CD8-positive, alpha-beta memory T cell (primary cell): ENCODE measurements at places on chromosomes 5 and 9.

DNA sequence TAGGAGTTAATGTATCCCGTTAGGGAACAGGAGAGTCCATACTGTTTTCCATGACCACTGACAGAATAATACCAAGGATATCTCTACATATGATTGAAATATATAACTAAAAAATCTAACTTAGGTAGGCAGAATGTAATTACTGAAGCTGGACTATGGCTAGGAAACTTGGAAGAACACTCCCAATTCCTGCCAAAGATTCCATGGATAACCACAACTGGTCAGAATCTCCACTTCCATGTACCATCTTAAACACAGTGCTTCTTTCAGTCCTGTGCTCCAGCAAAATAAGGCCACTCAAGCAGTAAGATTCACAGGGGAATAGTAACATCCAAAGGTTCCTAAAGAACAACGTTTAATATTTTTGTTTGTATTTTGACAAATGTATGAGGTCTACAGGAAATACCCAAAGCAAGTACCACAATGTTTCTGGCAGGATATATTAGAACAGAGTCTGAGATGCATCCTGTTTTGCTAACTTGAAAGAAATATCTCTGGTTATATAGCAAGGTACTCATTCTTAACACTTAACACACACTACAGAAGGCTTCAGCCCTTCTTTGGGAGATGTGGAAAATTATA lies 295.0 kb downstream of the ADAMTS6 start:
- no peak for DNase-seq

DNA sequence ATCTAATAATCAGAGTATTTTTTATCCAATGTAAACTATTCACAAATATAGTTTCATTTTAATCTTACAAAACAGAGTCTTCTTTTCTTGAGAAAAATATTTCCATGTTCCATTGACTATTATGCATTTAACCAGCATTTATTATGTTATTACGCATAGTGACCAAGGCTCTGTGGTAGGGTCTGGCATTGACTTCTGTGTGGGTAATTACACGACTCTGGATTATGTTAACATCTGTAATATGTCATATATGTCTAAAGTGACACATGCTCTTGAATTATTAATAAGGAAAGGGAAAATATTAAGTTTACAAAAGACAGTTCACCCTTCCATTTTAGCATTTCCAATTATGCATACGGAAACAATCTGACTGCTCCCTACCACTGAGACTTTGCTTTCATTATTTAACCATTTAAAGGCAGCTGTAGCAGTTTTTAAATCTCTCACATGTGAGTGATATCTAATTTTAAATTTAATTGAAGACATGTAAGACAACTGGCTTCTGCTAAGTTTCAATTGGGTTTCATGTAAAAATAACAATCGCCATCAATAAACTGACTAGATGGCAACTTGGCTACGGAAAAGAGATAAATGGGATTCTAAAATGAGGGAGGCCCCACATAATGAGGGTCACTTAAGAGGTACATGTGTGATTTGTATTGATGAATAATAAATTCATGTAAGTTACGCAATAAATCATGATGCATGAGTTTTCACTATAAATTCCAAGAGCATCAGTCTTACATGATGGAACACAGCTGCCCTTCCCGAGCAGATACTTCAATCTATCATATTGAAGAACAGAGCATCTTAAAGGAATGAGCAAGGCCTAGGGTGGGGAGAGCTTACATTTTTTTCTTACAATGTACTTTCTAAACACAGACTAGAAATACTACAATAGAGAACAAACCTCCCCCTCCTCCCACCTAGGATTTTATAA lies 1056.8 kb downstream of the MAT2B start:
- no peak for DNase-seq

- DNase-seq: no peak
Observed at GRCh38 chr5:134435560-134435959, 23.9 kb upstream of the CDKN2AIPNL start.

GRCh38 chr5:483434-484140 lies 40.6 kb downstream of the EXOC3 start:
- DNase-seq: no peak

DNA sequence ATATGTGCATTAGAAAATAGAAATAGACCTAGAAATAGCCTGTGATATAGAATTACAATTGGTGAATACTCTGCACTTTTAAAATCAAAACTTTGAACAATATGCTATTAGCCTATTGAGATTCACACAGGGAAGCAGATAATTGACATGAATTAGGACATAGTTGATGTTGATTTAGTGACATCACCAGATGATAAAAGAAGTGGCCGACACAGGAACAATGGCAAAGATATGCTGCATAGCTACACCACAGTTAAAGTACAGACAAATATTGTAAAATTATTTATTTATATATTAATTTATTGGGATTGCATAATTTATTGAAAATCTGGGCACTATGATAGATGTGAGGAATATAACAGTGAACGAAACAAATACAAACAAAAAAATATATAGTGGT lies 261.5 kb upstream of the CCNH start:
- DNase-seq: no peak
